Jurkat, Clone E6-1 (cell line): ENCODE measurements at places on chromosomes 12 and 14.

DNA sequence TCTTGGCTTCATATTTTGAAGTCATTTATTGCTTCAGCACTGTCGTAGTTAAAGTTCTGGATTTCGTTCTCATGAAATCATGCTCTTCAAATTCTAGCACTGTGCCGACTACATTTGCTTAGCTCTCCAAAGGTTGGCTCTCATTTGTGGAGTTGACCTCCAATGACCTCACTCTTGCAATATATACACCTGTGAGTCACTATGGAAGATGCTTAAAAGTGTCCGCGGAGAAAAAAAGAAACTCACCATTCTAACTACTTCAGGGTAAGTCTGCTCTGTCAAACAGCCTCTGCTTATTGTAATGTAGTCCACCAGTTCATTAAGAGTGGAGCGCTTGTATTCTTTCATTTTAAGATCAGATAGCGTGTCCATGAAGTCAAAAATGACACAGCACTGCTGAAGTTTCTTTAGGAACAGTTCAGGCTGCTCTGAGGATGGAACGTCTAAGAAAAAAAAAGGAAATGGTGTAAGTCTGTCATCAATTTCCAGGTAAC is 89.7 kb downstream of the PPP2R5E start:
- no peak for DNase-seq

DNA sequence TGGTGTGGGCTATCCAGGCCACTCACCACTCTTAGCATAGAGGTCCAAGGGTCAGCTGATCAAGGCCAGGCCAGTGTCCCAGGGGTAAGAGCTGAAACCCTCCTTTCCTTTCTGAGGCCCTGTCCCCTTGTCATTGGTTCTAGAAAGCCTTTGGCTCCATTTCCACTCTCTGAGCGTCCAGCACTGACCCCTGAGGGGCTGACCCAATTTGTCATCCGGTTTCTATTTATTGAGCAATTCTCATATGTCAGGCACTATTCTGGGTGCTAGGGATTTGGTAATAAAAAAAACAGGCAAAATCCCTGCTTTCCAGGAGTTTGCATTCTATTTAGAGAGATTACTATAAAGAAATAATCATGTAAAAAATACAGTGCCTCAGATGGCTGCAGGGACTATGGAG is 3.4 kb downstream of the KRT77 start:
- no peak for DNase-seq

DNA sequence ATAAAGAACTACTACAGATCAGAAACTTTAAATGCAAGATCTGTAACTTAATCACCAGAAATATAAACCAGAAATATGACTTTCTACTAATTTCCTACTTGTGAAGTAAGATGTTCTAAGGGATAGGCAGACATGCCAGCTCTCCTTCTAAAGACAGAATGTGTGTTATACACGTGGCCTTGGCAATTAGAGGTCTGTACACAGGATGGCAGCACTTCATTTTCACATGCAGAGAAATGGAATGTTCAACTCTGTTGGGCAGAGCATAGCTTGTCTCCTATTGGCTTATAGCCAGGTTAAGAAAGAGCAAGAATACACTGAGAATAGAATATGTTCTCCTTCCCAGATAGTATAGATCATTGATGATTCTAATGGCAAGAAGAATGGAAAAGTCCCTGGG is 403.8 kb downstream of the DAD1 start:
- DNase-seq: no peak

GRCh38 chr12:91868054-91868453 is 277.6 kb downstream of the BTG1 start:
- DNase-seq: no peak

GRCh38 chr14:74257078-74257940 is 18.1 kb downstream of the VSX2 start:
- DNase-seq: peak; percentile 38

DNA sequence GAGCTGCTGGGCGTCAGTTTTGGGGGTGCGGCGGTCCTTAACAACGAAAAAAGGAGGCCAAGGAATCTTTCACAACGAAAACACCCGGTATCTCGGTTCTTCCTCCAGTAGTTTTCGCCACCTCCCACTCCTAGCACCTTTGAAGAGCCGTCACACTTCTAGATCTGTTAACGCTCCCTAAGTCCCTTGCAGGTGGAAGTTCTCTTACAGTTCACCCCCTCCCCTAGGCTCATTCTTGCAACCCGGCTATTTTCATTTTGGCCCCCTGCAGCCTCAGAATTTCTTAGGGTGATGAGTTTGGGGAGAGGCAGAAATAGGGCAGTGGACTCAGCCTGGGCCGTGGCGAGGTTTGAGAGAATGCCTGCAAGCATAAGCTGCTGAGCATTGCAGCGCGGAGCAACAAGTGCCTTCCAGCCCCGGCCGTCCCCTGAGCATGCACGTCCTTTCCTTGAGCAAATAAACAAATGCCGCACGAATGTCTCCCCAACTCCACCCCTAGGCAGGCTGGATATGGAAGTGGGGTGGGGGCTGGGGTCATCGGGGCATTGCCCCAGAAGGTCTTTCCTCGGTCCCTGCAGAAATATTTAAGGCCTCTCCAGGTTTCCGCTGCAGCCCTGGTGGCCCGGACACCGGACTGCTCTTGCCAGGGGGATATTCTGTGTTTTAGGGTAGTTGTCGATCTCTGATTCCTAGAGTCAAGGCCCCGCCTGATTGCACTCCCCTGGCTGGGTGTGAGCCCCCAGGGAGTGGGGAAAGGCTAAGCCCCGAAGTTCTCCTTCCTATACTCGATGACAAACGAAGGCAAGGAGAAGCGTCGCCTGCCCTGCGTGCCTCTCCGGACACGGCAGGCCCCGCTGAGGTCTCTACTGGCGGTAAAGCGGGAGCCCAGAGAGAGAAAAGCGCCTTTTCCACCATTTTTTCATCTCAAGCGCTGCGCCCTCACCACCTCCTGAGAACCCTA is 1.6 kb downstream of the RFX4 start:
- DNase-seq: no peak

GRCh38 chr14:93564918-93565317 is 134.2 kb downstream of the UNC79 start:
- no peak for DNase-seq

DNA sequence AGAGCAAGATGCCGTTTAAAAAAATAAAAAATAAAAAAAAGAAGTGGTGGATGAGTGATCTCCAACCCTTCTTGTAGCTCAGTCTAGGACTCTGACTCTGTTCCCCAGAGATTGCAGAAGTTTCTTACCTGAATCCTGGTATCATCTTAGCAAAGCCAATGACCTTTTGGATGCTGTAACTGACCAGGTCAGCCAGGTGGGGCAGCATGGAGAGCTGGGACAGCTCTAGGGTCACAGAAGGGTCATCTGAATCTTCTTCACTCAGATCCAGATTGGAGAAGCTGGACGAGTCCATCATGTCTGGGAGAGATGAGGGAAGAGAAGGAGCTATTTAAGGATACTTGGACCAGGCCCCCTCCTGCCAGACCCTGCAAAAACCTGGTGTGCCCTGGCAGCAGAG is 35.8 kb upstream of the HDAC7 start:
- no peak for DNase-seq

- DNase-seq: no peak
These were observed 284.5 kb upstream of the RTL1 start for GRCh38 chr14:101187816-101188570.

DNA sequence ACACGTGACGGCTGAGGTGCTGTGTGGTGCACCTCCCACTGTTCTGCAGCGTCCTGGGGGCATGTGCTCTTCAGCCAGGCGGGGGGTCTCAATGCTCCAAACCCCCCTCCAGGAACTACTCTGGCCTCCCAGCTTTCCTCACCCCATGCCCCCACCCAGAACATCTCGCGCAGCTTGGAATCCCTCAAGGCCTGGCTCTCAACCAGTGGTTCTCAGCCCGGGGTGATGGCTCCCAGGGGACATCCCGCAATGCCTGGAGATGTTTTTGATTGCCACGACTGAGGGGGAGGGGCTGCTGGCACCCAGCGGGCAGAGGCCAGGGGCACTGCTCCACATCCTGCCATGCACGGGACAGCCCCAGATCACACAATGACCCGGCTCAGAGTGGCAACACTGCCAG is 78.9 kb upstream of the DICER1 start:
- DNase-seq: no peak

DNA sequence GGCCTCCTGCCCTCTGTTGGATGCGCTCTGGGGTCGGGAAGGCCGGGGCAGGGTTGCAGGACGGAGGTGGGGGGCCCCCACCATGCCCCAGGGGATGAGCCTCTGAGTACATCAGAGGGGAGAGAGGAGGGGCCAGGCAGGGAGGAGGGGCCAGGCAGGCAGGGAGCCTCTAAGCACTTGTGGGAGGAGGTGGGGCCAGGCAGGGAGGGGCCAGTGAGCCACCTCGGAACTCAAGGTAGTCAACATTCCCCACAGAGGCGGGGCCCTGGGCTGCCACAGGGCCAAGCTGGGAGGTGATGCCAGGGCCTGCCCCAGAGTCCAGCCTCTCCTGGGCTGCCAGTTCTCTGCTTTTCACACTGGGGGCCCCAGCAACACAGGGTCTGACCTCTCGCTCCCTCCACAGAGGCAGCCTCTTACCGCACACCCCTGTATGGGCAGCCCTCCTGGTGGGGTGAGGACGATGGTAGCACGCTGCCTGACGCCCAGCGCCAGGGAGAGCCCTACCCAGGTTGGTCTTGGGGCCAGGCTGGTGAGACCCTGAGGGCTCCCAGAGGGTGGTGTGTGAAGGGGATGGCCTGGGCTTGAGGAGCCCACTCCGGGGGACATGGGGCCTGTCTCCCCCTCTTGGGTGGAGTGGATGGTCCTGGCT is 17.4 kb downstream of the CEP170B start:
- peak; percentile 24 for DNase-seq

DNA sequence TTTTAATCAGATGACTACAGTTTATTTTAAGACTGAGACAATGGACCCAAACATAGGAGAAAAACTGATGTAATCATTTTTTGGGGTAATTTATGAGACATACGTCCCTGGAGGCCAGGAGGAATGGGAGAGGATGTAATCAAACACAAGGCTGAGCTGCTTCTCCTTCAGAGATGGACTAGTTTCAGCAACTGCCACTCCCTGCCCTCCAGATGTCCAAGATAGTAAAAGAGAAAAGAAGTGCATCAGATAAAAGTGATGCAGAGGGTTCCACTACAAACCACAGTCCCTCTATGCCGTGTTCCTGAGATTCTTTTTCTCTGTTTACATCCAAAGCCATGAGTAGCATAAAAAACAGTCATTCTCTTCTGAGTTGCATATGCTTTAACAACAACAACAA is 101.1 kb downstream of the DACT1 start:
- DNase-seq: no peak

DNA sequence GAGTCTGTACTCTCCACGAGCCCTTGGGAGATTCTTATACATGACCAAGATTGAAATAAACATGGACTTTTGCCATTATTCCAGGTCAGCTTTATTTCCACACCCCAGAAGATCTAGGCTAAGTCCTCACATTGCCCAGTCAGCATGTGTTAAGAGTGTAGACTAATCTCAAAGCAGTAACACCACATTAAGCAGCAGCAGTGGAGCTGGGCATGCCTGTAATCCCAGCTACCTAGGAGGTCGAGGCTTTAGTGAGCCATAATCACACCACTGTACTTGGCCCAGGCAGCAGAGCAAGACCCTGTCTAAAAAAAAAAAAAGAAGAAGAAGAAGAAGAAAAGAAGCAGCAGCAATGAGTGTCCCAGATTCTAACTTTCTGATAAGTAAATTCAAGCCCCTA is 65.5 kb downstream of the C12orf56 start:
- DNase-seq: no peak

- DNase-seq: no peak
These were observed 29.0 kb upstream of the A2M start for GRCh38 chr12:9144730-9145106.

- no peak for DNase-seq
These were observed 463.1 kb downstream of the RAD51B start for GRCh38 chr14:68282479-68283377.

GRCh38 chr14:64674829-64675228 is 29.4 kb upstream of the PLEKHG3 start:
- DNase-seq: no peak

GRCh38 chr14:104594310-104595046 is 10.1 kb downstream of the TMEM179 start:
- DNase-seq: no peak

DNA sequence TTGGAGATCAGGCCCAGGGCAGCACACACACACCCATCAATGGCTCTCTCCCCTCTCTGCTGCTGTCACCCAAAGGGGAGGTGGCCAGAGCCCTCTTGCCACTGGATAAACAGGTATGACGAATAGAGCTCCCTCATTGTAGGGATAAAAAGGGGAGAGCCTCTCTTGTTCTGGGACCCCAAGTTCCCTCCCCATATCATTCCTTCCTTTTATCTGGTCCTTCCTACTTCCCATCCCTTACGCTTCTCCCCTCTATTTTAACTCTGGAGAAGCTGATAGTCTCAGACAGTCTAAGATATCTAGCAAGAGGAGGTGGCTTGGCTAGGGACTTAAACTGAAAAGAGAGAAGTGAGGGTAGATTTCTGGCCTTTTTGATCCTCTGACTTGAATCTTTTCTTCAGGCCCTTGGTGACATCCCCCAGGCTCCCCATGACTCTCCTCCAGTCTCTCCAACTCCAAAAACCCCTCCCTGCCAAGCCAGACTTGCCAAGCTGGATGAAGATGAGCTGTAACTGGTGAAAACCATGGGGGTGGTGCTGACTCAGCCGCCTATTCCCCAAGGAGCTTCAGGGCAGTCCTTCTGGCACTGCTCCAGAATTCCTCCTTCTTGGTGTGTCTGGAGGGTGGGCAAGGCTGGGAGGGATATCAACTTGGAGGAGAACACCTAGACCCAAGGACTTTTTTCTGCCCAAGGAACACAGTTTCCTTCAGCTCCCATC is 5.3 kb downstream of the ARHGEF25 start:
- no peak for DNase-seq

- DNase-seq: peak; percentile 72
These were observed 82.2 kb downstream of the PLEKHG7 start for GRCh38 chr12:92784797-92785562.

GRCh38 chr14:52355016-52355431 is 40.9 kb downstream of the PTGER2 start:
- no peak for DNase-seq

- no peak for DNase-seq
These were observed 26.8 kb upstream of the CLIP1 start for GRCh38 chr12:122449317-122449716.

DNA sequence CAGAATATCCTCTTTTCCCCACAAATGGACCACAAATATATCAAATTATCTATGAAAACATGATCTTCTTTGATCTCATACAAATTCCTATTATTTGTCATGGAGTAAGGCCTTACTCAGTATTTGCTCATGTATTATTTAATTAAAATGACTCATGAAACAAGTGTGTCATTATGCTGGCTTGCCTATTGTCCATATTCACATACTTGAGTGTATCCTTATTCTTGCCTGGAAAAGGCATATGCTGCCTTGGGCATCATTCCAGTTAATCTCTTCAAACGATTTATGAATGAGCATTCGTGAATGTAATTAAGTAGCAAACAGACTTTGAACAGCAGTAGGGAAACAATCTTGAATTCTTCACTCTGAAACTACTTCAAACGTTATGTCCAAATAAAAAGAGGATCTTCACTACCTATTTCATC is 22.6 kb upstream of the SNRPF start:
- DNase-seq: no peak

DNA sequence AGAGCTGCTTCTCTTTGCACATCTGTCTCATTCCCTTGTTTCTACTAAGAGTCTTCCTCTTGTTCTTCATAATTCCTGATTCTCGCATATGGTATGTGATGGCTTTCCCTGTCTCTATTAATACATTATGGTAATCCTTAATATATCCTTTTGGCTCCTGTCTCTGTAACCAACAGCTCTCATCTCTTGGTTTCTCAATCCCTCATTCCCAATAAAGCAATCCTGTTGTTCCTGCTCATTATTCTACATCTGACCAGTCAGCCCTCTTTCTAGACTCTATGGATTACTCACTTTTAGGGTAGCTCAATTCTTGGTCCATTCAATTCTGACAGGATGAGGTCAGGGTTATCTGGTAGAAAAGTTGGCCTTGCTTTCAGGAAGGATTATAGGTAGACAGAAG is 349.9 kb downstream of the LRIG3 start:
- no peak for DNase-seq
